ENCODE measurements at places on chromosomes 11 and 22.

DNA sequence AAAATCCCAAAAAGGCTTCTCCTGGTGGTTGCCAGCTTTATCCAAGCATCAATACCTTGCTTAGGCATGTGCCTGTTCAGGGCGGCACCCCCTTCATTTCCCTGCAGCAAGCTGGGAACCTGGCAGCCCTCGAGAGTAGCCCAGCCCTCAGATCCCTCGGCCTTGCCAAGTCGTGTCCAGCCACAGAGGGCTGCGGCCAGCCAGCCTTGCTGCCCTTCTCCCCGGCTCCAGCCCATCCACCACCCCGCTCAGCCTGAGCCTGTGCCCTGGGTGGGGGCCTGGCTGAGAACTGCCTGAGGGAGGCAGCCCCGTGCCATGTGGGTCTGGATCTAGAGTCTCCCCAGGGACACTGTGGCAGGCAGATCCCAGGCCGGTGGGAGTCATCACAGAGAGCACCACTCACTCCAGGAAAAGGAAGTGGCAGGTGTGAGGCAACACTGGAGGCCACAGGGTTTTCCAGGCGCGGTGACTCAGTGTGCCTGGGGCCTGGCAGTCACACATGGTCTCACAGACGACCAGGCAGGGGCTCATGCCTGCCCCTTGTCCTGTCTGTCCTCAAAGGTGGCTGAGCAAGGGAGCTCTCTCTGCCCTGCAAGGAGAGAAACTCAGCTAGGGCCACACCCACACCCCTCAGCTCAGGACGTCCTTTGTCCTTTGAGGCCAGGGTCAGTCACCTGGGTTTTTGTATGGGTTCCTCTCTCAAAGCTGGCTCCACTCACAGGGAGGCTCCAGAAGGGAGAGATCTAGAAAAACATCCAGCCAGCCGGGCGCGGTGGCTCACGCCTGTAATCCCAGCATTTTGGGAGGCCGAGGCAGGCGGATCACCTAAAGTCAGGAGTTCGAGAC, 12.2 kb upstream of the CDC42BPG start:
- peak; percentile 76 for DNase-seq

DNA sequence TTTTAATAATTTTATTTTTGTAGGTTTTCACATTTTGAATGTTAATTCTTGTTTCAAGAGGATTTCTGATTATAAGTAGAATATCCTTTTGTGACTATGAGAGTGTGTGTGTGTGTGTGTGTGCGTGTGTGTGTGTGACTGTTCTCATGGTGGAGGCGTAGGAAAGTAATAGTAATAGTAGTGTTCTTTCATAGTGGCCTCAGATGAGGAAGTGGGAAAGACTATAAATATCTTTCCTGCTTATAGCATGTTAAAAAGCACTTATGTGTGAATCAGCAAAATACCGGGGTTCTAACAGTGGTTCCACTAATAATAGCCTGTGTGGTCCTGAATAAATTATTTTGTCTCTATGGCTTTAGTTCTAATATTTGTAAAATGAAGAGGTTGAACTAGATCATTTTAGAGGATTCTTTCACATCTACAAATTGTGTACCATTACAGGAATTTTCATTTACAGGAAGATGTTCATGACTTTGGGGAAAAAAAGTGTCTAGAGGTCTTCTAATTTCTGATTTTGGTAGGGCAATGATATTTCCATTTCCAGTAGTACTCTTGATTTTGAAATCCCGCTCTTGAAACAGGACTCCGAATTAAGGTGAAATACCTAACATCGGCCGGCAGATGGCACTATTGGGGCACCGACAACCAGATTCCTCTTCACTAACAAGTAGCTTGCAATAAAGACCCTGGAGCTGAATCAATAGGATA, 29.9 kb upstream of the OR10G7 start:
- peak; percentile 73 for DNase-seq

DNA sequence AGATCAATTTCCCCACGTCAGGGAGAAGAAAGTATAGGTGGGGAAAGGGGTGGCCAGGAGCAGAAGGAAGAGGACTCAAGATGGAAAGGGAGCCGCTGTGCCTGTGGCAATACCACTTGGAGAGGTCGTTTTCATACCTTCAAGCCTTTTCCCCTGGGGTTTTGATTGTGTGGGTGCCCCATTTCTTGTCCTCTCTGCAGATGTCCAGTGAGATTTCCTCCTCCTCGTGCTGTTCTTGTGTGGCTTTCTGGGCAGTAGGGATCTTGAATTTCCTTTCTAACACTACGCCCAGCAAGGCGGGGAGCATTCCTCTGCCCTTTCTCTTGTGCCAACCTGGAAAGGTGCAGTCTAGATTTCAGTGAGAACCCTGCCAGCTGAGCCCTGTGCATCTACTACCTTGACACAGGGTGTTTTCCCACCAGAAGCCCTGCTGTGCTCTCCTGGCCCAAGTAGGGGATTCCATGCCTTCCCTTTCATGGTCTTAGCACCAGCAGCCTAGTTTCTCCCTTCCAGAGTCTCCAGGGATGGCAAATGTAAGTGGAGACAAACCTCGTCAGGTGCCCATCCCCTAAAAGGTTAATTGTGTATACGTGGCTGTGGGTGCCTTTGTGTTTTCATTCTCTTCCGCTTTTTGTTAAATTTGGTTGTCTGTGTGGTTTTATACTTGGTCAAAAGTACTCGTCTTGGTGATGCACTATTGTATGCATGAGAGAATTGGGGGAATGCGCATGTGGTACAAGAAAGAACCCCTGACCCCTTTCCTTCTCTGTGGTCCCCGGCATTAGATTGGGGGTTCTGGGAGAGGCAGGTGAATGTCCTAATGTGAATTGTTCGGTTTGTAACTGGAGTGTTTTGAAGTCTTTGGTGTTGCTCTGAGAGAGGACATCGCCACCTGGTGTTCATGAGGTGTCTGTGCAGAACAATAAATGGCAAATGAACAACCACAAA, 71.4 kb upstream of the MPEG1 start:
- DNase-seq = peak; percentile 50

GRCh38 chr11:60500276-60500910, 7.8 kb downstream of the MS4A12 start:
- no peak for DNase-seq

DNA sequence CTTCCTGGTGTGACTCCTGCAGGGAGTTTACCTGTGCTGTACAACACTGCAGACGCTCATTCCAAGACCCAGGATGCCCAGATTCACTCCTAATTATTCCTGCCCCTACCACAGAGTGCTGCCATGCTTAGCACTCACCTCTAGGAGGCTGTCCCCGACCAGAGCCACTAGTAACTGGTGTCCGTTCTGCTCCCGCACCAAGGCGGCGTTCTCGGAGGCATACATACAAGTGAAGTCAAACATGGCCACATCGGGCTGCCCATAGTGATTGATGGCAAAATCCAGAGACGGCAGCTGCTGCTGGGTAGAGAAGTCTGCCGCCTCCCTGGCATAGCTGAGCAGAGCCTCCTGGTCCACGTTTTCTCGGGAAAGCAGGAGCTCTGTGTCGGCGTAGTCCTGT, 122.3 kb upstream of the BID start:
- DNase-seq = no peak

DNA sequence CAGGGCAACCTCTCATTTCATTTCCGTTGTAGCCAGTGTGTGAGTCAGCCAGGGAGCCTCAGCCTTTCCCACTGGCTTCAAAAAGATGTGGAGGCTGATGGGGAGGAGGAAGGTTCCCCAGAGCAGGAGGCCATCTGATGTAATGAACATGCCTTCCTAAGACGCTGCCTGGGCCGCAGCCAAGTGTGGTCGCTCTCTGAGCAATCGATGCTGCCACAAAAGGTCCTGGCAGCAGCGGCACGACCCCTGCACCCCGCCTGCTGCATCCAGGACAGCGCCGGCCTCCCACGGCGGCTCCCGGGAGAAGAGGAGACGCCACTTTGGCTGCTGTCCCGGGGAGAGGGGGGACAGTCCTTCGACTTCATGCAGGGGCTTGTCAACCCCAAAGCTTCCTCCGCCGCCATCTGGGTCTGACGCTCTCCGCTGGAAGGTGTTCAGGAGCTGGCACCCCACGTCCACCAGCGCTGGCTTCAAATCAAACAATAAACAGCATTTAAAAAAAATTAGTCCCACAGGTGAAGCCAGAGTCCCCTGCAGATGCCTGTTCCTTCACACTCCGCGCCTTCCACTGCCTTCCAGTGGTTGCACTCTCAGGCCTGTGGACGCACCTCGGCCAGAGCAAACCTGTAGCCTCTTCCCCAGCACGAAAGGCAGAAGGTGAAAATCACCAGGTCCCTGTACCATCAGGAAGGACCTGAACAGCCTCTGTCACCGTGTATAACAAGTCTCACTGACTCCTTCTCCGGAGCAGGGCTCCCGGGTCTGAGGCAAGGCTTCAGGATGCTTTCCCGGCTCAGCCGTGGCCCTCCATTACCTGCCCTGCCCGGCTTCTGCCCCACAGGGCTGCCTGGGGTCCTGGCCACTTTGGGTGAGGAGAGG, 930.7 kb downstream of the BRD1 start:
- DNase-seq = no peak

Measured in activated T-cell treated with anti-CD3 and anti-CD28 coated beads, Interleukin-2, amount 50 U/mL, for 24 hours (primary cell).